ENCODE measurements at places on chromosomes 7 and 10.

- ATAC-seq, result no peak
Observed at GRCh38 chr10:78645169-78645686, 423.5 kb upstream of the ZMIZ1 start.

GRCh38 chr7:30232391-30232790 lies 52.0 kb upstream of the ZNRF2 start:
- no peak for ATAC-seq

DNA sequence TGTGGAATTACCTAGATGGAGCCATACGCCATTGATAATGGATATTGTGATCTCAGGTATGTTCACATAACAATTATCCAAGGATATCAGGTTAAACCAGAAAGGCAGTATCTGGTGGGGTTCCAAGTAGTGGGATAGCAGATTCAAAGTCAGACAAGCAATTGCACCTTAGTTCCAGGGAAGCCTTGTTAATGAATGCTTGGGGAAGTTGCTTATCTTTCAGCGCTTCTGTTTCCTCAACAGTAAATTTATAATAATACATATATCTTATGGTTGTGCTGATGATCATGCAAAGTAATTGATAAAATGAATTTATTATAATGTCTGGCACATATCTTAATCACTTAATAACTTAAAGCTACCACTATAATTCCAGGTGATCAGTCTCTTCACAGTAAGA lies 290.9 kb downstream of the SUGCT start:
- no peak for ATAC-seq

DNA sequence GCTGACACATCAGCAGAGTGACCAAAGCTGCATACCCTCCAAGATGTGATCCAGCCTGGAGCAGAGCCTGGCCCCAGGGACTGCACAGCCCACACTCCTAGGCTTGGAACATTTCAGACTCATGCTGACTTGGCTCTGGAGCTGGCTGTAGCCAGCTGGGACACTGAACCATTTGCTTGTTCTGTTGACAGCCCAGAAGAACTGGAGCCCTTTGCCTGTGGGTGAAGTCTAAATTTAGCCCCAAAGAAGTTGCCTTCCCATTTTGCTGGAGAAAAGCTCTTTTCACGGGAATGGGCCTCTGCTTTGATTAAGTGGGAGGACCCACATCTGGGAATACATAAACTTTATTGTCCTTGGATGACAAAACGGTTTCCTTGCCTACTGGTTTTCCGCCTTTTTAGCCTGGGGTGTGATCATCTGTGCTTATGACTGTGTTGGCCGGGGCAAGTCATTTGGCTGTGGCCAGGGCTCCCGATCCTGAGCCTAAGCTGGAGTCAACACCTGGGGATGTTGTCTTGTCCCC lies 186.2 kb upstream of the BMPER start:
- no peak for ATAC-seq

GRCh38 chr7:119175911-119176627 lies 951.6 kb downstream of the ANKRD7 start:
- ATAC-seq, result no peak

- peak; percentile 51 for ATAC-seq
Observed at GRCh38 chr7:47435889-47436312, 146.0 kb downstream of the TNS3 start.

- ATAC-seq, result no peak
Observed at GRCh38 chr10:32419615-32420014, 26.3 kb upstream of the CCDC7 start.

GRCh38 chr7:133504825-133505224 lies 251.9 kb downstream of the EXOC4 start:
- no peak for ATAC-seq

GRCh38 chr7:50957431-50957830 lies 174.7 kb upstream of the GRB10 start:
- ATAC-seq, result no peak

DNA sequence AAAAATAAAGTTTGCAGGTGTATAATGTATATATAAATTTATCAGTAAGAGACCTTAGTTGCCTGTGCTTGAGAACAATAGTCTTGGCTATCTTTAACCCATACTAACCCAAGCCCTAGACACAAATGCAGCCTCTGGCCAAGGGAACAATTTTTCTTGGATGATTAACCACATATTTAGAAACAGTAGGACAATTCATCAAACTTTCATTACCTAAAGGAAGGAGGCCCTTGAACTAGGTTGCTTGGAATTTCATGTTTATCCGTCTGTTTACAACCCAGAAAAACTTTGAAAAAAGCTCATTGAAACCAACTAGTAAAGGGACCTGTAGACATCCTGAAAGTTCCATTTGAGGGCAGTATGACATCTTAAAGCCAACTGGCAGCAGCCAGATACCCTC lies 8.9 kb upstream of the ERLIN1 start:
- no peak for ATAC-seq

DNA sequence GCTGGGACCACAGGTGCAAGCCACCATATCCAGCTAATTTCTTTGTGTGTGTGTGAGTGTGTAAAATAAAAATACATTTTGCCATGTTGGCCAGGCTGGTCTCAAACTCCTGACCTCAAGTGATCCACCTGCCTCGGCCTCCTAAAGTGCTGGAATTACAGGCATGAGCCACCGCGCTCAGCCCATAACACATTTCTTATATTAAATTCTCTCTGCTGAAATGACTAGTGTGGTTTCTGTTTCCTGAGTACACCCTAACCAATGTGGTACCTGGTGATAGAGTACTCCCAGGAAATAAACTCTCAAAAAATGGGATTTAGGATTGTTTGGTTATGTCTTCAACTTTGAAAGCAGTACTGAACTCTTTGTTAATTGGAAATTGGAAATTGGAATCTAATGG lies 19.4 kb upstream of the FHIP2A start:
- ATAC-seq, result no peak

- ATAC-seq, result no peak
Observed at GRCh38 chr10:121080281-121080891, 229.2 kb downstream of the WDR11 start.

GRCh38 chr7:107150375-107151073 lies 18.3 kb upstream of the HBP1 start:
- ATAC-seq, result peak; percentile 71

GRCh38 chr10:126704649-126705048 lies 34.2 kb upstream of the C10orf90 start:
- no peak for ATAC-seq

GRCh38 chr10:44966129-44966815 lies 6.7 kb downstream of the RASSF4 start:
- no peak for ATAC-seq

GRCh38 chr7:158397885-158398284 lies 189.7 kb downstream of the PTPRN2 start:
- no peak for ATAC-seq

- ATAC-seq, result no peak
Observed at GRCh38 chr7:27223941-27224575, 18.5 kb upstream of the EVX1 start.

DNA sequence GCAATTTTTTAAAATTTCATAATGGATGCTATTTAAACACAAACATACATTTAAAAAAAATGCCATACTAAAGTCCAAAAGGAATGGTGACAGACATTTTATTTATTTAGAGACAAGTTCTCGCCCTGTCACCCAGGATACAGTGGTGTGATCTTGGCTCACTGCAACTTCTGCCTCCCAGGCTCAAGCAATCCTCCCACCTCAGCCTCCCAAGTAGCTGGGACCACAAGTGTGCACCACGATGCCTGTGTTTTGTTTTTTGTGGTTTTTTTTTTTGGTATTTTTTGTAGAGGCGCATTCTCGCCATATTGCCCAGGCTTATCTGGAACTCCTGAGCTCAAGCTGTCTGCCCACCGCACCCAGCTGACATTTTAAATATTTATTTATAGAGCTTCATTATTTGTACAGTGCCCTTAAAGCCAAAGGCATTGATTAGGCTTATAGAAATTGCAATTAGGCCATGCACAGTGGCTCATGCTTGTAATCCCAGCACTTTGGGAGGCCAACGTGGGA lies 703.5 kb downstream of the AUTS2 start:
- ATAC-seq, result no peak

- ATAC-seq, result no peak
Observed at GRCh38 chr10:125639846-125640245, 43.1 kb downstream of the TEX36 start.

- no peak for ATAC-seq
Observed at GRCh38 chr10:80509108-80509402, 28.6 kb upstream of the SH2D4B start.

DNA sequence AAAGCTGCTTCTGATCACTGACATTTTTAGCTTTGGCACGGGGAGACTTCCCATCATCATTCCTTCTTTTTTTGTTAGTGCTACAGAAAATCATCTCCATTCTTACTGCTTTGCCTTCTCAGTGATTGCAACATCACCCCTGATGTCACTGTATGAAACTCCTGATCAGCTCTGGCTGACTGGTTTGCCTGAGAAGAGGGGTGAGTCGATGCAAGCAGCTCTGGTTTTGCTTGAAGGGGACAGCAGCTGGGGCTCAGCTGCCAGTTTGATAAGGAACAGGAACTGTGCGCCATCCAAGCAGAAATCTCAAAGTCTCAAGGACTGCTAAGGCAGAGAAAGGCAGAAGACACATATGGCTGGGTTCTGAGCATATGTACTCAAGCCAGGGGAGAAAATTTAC lies 808.5 kb upstream of the CELF2 start:
- no peak for ATAC-seq

- ATAC-seq, result no peak
Observed at GRCh38 chr10:63547628-63548360, 26.6 kb downstream of the REEP3 start.

GRCh38 chr7:87226495-87226894 lies 7.0 kb upstream of the TMEM243 start:
- peak; percentile 65 for ATAC-seq

DNA sequence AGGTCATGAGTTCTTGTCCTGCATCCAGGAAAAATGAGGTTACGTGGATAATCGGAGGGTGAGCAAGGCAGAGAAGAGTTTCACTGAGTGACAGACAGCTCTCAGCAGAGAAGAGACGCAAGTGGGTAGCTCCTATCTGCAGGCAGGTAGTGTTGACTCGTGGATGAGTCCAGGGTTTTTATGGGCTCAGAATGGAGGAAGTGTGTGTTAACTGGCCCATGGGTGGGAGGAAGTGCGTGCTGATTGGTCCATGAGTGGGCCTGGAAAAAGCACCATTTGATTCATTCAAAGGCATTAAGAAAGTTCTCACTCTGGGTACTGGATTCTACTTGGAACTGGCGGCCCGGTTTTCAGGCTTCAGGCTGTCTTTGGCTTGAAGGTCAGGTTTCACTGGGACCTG lies 4.8 kb upstream of the DMTF1 start:
- ATAC-seq, result no peak

DNA sequence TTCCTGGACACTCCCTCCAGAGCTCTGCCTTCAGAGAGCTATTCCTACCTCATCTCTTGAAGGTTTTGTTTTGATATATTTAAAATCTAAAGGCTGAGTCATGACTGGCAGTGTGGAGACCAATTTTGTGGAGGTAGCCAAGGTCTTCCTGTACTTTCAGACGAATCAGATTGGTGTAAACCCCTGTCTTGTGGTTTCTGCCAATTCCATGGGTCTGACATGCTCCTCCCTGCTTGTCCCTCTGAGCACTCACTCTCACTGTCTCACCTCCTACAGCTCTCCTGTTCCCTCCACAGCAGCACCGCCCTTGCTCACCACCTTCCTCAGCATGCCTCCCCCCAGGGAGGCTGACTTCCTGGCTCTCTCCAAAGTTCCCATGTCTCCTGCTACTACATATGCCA lies 179.8 kb downstream of the NPSR1 start:
- ATAC-seq, result no peak

DNA sequence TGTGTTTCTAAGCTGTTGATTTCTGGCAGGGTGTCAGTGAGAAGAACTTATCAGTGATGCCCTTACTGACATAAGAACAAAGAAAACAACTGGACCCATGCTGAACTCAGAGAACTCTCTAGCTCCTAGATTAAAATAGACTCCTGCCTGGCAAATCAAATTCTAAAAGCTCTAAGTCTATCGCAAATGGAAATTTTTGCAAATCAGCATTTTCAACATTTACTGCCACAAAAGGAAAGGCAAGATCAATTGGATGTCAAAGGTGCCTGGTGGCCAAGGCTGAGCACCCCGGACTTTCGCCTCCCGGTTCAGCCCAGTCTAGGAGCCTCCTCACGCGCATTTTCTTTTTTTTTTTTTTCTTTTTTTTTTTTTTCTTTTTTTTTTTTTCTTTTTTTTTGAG lies 251.6 kb downstream of the TCERG1L start:
- ATAC-seq, result no peak

- no peak for ATAC-seq
Observed at GRCh38 chr7:46752881-46753366, 829.0 kb downstream of the TNS3 start.

GRCh38 chr7:91898240-91898992 lies 17.9 kb upstream of the MTERF1 start:
- no peak for ATAC-seq

DNA sequence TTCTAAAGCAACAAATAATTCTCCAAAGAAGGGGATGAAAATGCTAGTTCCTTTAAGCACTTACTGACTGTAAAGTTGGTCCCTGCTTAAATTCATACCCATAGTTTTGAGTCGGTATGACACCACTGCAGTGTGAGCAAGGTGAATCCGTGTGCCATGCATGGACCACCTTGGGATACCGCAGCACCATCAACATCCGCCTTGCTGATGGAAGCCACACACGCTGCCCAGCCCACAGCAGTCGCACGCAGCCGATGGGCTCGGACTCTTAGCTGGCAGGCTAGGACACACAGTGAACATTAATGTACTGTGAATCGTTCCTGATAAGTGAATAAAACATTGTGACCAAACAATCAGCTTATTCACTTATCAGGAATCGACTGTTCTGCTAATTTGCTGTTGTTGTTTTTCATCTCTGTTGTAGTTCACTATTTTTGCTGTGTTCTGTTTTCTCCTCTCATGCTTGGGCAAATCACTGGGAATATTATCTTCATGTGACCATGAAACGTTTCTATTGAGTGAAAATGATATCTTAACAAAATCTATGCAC lies 275.5 kb downstream of the USP6NL start:
- no peak for ATAC-seq

DNA sequence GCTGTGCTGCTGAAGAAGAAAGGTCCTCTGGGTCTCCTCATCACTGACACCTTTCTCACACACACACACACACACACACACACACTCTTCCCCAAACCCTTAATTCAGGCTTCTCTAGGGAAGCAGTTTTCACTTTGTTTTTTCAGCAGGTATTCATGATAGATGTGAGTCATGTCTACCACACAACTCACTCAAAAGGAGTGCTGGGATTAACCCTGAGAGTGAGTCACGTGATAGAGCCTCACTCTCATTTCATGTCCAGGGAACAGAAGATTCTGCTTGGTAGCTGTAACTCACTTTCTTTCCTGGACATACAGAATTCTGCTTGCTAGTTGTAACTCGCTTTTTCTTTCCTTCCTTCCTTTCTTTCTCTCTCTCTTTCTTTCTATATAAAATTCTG lies 45.4 kb downstream of the VIM start:
- no peak for ATAC-seq

- peak; percentile 48 for ATAC-seq
Observed at GRCh38 chr10:17961551-17962422, 10.1 kb downstream of the SLC39A12 start.

DNA sequence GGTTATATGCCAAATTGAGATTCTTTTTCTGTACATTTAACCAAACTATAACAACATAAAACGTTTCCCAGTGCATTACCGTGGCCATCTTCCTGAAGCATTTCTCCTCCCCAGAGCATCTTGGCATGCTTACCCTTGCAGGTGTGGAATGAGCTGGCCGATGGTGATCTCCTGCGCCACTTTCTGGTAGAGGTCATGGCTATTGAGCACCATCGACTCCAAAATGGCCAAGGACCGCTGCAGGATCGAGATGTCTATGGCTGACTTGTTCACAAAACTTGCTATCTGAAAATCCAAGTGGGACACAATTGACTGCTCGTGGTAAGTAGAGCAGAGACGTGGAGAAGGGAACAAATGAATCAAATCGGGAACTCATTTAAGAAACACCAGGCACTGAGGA lies 223.9 kb downstream of the ELMO1 start:
- ATAC-seq, result no peak

- ATAC-seq, result no peak
Observed at GRCh38 chr10:52187521-52188258, 126.4 kb upstream of the DKK1 start.
